ENCODE measurements at places on chromosomes 11 and 22.

DNA sequence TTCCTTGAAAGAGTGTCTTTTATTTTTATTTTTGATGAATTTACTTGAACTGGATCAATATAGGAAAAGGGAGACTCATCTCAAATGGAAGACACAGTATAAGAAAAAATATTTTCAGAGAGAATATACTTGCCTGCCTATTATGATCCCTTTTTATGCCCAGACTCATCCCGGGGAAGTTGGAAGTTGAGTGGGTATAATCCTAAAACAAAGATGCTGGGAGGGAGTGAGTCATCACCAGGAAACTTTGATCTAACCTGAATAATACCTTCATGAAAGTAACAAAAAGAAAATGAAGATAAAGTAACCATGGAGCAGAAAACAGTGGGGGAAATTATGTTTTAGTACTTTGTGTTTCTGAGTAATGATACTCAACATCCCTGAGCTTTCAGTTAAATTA lies 1514.0 kb downstream of the FAM181B start:
- no peak for DNase-seq

- DNase-seq: no peak
Measured at GRCh38 chr11:12200279-12200990, 90.0 kb downstream of the MICAL2 start.

DNA sequence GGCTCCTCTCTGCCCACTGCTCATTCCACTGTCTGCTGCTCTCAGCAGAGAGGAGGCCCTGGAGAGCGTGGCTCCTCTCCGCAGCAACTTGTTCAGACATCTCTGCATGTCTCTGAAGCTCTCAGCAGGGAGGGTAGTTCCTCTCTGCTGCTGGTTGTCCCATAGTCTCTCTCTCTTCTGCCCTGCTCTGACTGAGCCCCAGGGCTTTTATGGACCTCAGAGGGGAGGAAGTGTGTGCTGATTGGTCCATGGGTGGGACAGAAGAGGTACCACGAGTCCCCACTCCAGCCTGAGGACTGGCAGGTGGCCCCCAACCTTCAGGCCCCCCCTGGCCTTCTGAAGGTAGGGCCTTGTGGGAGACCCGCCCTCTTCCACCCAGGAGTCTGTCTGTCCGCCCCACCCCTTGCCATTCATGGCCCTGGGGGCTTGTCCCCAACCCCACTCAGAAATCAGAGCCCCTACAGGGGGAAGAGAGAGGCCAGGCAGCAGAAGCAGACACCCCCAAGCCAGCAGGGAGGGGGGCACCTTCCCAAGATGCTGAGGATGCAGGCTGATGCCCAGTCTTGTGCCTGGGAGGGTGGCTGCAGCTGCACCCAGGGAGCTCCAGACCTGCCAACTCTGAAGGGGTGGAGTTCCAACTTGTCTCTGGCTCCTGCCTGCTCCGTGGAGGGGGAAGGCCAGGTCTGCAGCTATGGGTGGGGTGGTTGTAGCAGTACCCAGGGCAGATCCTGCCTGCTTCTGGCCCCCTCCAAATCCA lies 35.1 kb downstream of the C11orf91 start:
- DNase-seq: no peak

GRCh38 chr11:127890030-127890615 lies 697.2 kb downstream of the ETS1 start:
- DNase-seq: no peak

GRCh38 chr11:20874358-20874757 lies 205.0 kb downstream of the NELL1 start:
- DNase-seq: no peak

DNA sequence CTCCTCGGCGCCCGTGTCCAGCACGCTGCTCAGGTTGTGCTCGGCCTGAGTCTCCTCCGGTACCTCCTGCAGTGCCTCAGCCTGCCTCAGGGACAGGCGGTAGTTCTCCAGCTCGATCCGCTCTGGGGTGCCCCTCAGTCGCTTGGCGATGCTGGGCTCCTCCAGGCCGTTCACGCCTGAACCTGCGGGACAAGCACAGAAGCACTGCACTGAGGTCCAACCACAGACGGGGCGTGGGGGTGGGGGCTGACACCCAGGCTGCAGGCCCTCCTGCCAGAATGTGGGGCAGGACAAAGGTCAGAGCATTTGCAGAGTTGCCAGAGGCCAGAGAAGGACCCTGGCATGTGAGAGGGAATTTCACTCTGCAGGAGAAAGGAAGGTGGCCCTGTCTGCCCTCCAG lies 67.6 kb upstream of the BID start:
- no peak for DNase-seq

GRCh38 chr11:67391304-67392182 lies at the start of gene RAD9A:
Gene RAD9A (plus strand): TSS chr11:67391986. CDS start chr11:67392045, 59 bp downstream.
- peak; percentile 97 for DNase-seq

DNA sequence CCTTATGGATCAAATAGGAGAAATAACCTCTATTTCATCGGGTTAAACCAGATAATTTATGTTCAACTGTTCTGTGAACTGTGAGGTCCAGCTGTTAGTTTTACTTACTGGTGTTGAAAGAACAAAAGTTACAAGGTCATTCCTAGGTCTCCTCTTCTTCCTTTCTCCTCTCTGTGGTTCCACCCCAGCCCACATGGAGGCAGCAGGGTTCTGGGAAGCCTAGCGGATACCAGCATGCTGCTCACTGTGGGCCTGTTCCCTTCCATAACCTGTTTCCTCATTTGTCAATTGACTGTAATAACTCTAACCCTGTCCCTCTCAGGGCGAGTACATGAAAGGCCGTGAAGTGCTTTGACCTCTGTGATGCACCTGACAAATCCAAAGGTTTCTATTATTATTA lies 27.8 kb downstream of the RELT start:
- peak; percentile 57 for DNase-seq

DNA sequence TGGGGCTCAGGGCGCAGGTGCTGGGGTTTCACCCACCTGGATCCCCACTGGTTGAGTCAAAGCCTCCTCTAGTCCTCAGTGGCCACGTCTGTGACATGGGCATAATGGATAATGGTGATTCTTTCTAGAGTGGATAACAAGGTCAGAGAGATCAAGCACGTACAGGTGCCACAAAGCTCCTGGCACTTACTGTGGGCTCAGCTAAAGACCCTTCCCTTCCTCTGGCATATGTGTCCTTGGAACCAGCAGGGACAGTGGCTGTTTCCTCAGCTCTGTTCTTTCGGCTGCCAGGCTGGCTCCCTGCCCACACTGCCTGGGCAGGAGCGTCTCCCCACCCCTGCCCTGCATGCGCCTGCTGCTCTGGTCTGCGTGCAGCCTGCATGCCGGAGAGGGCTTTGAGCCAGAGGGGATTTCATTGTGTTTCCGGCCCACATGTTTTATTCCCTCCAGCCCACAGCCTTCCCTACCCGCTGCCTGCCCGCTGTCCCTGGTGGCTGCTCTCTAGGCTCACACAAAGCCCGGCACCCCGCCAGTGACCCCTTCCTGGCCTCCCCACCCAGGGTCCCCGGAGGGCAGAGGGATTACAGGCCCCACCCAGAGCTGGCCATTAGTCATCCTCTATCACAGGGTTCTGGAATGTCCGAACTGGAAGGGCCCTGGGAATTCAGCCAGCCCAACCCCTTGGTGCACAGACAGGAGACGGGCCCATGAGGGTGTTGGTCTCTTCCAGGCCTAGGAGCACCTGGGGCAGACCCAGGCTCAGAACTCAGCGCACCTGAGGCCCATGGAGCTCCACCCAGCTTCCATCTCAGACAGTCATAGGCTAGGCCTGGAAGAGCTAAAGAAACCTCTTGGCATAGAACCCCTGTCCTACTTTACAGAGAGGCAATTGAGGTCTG lies 55.3 kb upstream of the GCAT start:
- peak; percentile 82 for DNase-seq

- DNase-seq: no peak
Measured at GRCh38 chr11:23124996-23125395, 264.7 kb upstream of the CCDC179 start.

- no peak for DNase-seq
Measured at GRCh38 chr11:32288276-32288675, 147.1 kb downstream of the WT1 start.

DNA sequence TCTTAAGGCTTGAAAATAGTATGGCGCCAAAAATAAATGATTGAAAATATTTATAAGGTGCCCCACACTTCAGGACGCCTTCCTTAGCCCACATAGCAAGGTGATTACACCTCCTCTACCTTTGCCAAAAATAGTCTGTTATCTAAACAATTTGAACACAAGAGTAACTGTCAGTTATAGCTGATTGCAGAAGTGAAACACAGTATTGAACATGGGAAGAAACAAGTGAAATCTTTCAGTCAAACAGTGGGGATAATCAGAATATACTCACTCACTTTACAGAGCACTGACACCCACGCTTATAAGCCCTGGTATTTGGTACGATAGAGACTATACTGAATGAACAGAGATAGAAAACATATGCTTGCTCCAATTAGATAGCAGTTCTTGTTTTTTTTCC lies 203.1 kb downstream of the RAB38 start:
- no peak for DNase-seq

GRCh38 chr11:80066291-80066690 lies 625.5 kb upstream of the TENM4 start:
- DNase-seq: no peak

- DNase-seq: peak; percentile 50
Measured at GRCh38 chr11:33690290-33691065, 10.1 kb downstream of the C11orf91 start.

GRCh38 chr22:47794851-47795250 lies 1032.4 kb downstream of the TBC1D22A start:
- DNase-seq: no peak

GRCh38 chr11:35169754-35170153 lies 30.8 kb downstream of the CD44 start:
- no peak for DNase-seq

- no peak for DNase-seq
Measured at GRCh38 chr11:109423466-109424190, 1.6 kb downstream of the C11orf87 start.

DNA sequence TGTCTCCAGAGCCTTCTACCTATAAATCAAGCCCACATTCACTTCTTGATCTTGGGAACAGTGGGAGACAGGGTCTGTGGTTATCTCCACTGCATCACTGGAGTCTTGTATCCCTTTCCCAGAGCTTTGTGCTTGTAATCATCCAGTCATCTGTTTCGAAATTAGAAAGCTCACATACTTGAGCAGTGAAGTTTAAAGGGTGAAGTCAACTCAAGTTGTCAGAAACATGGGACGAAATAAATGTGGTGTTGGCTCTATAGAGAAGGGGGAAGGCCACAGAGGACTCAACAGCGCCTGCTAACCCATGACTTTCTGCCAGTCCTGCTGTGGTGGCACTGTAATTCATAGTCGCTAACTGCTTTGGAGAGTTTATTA lies 197.5 kb downstream of the DBX1 start:
- no peak for DNase-seq

- peak; percentile 21 for DNase-seq
Measured at GRCh38 chr22:30717331-30717921, 22.8 kb downstream of the OSBP2 start.

- DNase-seq: no peak
Measured at GRCh38 chr11:114466742-114467141, 27.5 kb downstream of the REXO2 start.

DNA sequence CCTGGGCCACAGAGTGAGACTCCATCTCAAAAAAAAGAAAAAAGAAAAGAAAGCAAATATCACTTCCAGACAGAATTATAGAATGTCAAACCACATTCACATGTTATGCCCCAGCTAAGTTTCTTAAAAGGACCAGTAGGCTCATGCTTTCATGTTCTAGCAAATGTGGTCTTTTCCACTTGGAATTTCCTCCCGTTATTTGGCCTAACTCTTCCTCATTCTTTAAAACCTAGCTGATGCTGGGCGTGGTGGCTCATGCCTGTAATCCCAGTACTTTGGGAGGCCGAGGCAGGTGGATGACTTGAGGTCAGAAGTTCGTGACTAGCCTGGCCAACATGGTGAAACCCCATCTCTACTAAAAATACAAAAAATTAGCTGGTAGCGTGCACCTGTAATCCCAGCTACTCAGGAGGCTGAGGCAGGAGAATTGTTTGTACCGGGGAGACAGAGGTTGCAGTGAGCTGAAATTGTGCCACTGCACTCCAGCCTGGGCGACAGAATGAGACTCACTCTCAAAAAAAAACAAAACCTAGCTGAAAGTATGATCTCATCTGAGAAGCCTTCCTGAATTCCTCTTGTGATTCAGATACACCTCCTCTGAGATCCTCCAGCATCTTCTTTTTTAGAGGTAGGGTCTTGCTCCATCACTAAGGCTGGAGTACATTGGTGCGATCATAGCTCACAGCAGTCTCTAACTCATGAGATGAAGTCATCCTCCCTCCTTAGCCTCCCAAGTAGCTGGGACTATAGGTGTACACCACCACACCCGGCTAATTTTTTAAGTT lies 50.4 kb downstream of the FCHSD2 start:
- no peak for DNase-seq

DNA sequence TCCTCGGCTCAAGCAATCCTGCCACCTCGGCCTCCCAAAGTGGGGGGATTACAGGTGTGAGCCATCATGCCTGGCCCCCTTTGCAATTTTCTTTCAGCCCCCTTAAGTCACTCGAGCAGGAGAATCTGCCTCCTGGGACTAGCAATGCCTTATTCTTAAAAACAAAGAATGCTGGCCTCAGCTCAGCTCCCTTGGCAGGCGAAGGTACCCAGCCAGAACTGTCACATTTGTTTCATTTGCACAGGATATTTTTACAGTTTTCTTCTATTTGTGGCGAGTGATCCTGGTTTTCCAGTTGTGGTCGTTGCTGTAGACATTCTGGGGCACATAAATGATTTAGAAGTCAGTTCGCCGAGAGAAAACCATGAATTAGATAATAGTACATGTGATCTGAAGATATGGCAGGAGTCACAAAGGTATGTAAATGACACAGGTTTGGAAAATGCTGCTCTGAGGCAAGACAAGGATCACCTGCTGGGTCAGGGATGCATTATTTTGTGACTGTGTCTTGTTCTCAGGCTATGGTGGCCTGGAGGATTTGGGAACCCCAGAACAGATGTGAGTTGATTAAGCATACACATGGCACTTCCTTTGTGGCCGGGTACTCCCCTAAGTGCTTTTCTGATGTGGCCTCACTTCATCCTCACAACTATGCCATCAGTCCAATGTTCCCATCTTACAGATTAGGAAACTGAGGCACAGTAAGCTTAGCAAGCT lies 51.2 kb upstream of the SLC22A12 start:
- DNase-seq: no peak

DNA sequence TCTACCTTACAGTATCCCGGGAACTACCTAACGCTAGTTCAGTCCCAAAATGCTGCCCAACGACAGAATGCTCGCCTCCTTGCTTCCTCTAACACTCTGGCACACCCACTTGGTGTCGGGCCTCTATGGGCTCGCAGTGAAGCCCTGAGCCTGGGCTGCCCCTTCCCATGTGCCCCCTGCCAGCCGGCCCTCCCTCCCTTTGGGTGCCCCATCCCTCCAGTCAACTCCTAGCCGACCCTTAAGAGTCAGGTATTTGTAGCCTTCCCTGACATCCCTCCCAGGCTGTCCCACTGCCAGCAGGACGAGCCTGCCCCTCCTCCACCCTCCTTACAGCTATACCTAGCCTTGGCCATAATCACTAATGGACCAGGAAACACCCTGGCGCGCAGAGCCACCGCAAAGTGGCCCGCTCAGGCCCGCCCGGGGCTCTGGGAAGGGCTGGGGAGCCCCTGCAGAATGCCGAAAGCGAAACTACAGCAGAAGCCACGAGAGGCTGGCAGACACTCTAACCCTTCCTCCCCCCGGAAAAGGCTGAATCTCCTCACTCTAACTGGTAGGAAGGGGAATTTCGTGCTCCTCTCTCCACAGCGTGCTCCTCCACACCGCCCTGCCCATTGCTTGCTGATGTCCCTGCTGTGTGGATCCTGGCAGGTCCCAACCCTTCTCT lies 8.2 kb downstream of the CBX7 start:
- peak; percentile 47 for DNase-seq
